Non-pigmented ciliary epithelial cell (primary cell): ENCODE measurements at places on chromosomes 11 and 22.

- DNase-seq = no peak
Observed at GRCh38 chr11:130871616-130872015, 44.7 kb downstream of the SNX19 start.

DNA sequence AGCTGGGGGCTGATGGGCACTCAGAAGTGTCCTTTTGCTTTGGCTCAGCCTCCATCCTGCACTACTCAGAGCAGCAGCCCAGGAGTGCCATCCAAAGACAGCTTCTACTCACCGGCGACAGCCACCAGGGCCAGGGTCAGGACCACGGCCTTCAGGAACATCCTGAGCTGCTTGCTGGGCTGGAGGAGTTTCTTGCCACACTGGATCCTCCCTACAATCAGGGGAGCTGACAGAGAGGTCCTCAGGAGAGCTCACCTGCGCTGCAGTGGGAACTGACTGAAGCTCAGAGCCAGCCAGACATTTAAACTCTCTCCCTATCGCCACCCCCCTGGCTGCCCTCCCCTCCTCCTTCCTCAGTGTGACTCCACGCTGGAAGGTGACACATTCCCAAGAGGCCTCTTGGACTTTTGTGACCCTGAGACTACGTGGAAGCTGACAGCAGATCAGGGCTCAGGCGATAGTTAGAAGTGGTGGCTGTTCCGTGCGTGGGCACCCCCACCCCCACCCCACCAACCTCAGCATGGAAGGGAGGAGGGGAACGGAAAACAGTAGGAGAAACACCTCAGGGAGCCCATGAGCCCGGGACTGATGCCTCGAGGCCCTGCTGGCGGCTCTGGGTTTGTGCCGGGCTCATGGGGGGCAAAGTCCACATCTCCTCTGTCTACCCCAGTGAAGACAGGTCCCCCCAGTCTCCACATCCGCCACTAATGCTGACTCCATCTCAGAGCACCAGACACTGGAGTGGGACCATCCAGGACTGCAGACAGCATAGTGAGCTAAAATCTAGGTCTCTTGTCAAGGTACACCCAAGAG lies at the start of gene APOA4:
Gene APOA4, minus strand, starts transcription at position 274 of the 813 bp plus-strand sequence. Its CDS starts 113 bp downstream, at position 161.
- DNase-seq = no peak

DNA sequence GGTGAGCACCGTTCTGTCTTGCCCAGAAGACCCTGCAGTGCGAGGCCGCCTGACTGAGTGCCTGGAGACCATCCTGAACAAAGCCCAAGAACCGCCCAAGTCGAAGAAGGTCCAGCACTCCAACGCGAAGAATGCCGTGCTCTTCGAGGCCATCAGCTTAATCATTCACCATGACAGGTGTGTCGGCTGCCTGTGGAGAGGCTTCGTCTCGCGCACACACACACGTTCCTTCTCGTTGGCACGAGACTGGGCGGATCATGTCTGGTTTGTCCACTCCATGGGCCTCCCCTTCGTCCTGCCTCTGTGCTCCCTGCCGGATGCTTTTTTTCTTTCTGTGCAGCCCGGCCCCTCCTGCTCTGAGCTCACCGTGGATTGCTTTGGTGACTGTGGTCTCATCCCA lies 51.1 kb downstream of the MUC6 start:
- DNase-seq = no peak

GRCh38 chr11:49432242-49432848 lies 223.9 kb upstream of the FOLH1 start:
- no peak for DNase-seq

DNA sequence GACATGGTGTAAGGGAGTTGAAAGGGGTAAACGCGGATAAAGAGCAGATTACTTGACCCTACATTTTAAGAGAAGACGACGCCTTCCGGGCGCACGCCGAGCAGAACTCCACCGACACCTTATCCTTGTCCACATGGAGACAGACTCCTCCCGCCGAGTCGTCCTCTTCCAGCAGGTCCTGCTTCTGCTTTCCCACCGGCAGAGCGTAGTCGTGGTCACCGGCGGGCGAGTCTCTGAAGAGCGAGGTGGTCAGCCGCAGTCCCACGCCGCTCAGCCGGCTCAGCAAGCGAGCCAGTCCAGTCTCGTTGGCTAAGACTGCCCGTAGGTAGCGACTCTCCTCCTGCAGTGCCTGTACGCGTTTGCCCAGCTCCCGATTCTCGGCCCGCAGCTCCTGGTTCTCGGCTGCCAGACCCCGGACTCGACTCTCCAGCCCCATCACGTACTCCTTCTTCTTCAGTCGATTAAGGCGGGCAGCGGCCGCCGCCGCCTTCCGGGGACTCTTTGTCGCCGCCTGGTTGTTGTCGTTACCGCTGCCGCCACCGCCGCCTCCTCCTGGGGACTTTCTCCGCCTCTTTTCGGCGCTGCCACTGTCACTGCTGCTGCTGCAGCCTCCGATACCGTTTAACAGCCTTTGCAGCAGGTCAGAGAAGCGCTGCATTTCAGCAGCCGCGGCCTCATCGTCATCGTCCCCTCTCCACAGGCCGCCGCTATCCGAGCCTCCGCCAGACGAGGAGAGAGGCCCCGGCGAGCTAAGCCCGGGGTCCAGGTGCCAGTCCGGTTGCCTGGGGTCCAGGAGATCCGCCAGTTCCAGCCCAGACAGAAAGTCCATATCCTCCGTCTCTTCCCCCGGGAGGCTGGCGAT lies 945 bp downstream of the CREBZF start:
- DNase-seq = no peak

- peak; percentile 19 for DNase-seq
Observed at GRCh38 chr22:22195265-22196017, 49.1 kb upstream of the VPREB1 start.

GRCh38 chr11:35689081-35689996 lies 26.8 kb downstream of the TRIM44 start:
- DNase-seq = no peak

DNA sequence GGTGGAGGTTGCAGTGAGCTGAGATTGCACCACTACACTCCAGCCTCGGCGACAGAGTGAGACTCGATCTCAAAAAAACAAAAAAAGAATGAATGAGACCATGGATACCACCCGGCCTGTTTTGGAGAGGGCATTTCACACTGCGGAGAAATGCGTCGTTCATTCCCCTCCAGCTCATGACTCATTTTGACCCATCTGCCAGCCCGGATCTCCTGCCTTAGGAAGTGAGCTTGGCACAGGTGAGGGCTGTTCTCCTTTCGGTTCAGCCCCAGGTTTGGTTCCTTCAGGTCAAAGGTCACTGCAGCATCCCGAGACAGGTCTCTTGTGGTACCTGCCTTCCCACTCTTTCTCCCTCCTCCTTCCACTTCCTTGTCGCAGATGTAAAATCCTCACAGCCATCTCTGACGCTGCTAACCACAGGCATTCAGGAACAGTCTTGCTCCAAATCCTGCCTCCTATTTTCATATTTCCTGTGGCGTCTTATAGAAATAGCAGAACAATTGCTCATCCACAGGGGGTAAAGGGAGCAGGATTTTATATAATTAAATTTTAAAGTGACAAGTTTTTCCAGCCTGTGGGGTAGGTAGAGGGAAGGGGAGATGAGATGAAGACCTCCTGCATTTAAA lies 517.9 kb downstream of the NTM start:
- DNase-seq = peak; percentile 94

- DNase-seq = peak; percentile 50
Observed at GRCh38 chr11:69588270-69588669, 52.7 kb upstream of the CCND1 start.

- no peak for DNase-seq
Observed at GRCh38 chr11:47296045-47296444, 26.1 kb downstream of the MADD start.
